Dermis microvascular lymphatic vessel endothelial cell (primary cell): ENCODE measurements at places on chromosomes 2 and 18.

DNA sequence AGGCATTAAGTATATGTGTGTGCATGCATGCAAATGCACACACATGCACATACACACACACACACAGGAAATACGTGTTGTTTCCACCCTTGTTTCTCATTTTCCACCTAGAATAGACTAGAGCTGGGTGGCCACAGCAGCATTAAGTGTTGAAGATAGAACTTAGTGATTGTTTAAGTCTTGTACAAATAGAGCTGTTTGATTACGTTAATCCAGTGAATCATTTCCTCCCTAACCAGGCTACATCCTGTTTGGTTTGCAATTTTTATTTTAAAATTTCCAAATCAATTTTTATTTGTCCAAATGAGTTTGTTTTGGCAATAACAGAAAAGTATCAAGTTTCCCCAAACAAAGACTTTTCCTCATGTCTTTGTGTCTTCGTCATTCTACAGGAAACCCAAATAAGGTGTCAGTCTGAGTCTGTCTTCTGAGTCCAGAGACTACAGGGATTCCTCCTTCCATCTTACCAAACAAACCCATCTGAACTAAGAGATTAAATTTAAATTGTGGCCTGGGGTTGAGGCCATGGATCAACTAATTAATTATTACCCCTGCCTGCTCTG, 74.6 kb upstream of the GALNT5 start:
- peak; percentile 91 for DNase-seq

GRCh38 chr2:233519787-233520611, 46.6 kb downstream of the USP40 start:
- no peak for DNase-seq

DNA sequence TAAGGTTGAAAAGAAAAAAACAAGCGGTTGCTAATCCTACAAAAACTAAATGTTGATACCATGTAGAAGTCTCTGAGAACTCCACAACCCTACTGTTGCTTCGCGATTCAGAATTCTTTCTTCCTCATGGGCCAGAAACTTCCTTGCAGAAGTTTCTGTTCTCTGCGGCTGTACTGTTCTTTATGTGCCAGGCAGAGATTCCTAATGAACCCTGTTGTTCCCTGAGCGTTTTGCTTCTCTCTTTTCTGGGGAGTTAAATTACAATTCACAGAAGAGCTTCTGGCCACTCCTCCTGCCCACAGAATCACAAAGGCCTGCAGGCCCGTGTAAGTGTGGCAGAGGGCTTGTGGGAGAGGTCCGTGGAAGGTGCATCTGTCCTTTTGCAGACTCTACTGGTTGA, 1.8 kb upstream of the THNSL2 start:
- DNase-seq: no peak

DNA sequence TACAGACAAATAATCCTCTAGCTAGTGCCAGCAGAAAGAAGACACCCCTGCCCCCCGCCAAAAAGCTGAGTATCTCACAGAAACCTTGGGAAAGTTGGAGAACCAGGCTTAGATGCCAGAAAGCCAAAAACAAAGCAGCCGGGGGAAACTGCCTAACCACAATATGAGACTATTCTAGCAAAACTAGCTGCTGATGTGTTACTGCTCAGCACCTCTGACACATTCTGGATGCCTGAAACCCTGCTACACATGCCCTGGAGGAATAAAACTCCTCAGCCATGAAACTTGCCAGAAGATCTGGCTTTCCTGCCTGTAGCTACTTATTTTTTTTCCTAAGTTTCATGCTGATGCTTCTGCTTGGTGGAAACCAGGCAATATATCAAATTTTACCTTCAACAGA, 122.7 kb upstream of the GCFC2 start:
- DNase-seq: no peak

DNA sequence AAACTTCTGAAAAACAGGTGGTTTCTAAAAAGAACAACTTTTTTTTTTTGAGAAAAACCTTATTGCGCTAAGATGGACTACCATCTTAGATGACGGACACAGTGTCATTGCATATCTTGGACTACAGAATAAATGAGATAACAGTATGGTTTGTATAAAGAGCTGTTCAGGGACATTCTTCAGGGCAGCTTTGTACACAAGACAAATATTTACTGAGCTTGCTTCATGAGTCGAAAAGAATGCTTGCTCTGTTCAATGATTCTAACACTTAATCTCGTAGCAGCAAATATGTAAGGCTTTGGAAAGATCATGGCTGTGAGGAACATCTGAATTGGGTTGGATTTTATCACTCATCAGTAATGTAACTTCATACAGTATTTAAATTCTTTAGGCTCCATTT, 282.5 kb upstream of the CWC22 start:
- DNase-seq: no peak

GRCh38 chr2:37934591-37935513, 9.8 kb downstream of the RMDN2 start:
- DNase-seq: no peak

GRCh38 chr2:229611360-229611759, 103.0 kb downstream of the DNER start:
- no peak for DNase-seq

DNA sequence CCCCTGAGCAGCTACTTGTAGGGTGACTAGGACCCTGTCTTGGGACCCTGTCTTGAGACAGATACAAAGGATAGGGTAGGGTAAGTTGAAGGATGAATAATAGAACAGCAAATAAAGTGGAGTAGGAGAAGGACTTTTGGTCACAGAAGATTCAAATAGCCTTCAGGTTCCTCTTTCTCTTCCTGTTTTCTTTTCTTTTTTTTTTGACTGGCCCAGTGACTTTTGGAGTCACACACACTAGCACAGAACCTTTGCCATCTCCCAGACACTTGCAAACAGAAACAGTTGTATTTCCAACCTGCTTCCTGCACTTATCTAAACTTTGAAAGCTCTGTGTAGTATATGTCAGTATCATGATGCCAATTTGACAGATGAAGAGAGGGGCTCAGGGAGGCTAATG, 108.2 kb downstream of the TDRD15 start:
- DNase-seq: no peak

GRCh38 chr2:237863689-237864443, 4.4 kb downstream of the RAMP1 start:
- no peak for DNase-seq

GRCh38 chr18:79877163-79878091, 74.0 kb downstream of the SLC66A2 start:
- DNase-seq: no peak

DNA sequence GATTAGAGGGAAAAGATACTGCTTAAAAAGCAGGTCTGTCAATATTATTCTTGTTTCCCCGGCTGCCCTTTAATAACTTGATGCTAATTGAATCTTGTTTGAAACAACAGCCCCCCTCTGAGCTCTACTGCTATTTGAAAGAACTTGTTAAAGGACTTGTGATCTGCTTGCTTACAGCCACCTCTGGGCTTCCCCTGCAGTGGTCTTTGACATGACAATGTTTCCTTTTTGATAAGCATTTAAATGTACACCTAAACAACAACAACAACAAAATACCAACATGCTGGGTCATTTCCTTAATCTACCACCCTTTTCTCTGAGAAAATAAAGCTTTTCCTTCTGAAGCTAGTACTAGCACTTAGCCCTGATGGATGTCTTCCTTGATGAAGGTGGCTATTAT, 3.9 kb downstream of the HOXD1 start:
- peak; percentile 33 for DNase-seq

- peak; percentile 50 for DNase-seq
Measured at GRCh38 chr2:191979221-191979730, 132.4 kb upstream of the CAVIN2 start.

DNA sequence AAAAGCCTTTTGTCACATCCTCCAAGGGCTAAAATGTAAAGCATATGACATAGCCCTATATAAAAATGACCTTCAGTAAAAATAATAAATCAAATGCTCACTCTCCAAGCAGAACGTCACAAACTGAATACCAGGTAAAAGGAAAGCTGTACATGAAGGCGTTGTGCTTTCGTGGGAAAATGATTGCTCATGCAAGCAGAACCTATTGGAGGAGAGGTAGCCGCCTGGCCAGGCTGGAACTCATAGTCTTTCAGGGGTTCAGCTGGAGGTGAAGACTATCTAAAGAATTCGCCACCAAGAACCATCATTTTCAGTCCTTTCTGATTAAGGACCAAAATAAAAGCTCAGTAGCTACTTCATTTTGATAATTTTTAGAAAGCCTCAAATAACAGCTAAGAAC, 44.7 kb downstream of the ANKRD44 start:
- DNase-seq: no peak

DNA sequence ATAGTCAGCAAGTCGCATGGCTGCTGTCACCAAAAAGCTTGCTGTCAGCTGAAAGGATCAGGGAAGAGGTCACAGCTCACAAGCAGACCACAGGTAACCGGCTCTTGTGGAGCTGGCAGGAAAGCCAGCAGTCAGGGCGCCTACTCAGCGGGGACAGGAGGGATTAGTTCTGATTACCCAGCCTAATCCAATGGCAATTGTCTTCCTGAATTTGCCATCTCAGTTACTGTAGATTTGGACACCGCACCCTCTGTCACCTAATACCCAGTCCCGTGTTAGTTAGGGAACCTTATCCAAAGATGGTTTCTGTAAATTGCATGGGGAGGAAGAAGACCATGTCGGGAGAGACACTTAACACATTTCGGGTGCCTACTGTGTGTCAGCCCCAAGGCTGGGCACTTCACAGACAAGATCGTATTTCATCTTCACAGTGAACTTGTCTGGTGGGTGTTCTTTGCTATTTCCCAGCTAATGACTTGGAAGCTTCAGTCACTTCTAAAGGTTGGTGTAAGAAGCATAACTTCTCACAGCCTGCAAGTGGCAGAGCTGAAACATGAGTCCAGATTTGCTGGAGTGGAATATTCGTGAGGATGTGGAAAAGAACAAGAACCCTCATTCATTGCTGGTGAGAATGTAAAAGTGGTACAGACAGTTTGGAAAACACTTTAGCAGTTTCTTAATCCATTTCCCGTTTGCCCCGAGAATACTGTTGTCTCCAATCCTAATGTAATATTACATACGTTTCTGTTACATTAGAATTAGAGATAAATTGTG, 9.9 kb downstream of the ALPK2 start:
- no peak for DNase-seq

DNA sequence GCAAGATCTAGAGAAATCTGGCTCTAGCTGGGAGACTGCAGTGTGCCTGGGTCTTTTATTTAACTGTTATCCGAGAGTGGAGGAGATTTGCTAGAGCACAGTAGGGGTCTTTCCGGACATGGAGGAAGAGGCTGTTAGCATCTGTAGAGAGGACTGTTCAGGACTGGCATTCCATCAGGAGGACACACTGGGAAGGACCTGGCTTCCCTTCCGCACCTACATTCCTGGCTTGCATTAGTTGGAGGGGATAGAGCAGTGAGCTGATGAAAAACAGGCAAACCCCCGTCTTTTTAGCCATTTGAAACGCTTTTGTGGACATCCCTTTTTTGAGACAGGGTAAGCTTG, 874 bp upstream of the PIEZO2 start:
- no peak for DNase-seq

- DNase-seq: no peak
Measured at GRCh38 chr18:34783501-34783900, 73.4 kb downstream of the DTNA start.

- DNase-seq: no peak
Measured at GRCh38 chr2:218513676-218514075, 54.5 kb downstream of the USP37 start.

GRCh38 chr2:179021258-179021657, 28.7 kb downstream of the CCDC141 start:
- no peak for DNase-seq

DNA sequence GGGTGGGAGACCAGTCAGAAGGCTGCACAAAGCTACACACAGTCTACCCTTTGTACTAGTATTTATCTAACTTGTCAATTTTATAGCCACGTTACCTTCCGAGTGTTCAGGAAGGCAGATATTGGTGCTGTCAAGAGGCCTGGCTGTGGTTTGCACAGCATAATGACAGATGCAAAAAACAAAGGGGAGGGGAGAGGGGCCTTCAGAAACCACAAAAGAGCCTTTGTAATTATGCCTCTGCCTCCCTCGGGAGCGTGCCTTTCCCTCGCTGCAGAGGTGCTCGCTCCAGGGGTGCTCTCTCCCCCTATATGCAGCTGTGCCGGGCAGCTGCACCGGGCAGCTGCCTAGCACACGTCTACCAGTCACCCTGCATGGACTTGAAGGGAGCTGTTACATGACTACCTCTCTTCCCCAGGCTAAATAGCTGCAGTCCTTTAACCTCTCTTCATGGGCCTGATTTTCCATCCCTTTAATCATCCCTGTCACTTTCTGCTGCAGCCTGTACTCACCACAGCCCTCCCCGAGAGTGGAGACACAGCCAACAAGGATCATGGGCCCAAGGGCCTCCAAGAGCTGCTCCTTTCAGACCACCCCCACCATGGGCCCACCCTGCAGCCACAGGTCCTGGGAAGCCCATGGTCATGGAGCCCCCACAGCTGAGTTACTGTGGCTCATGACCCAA, 168.4 kb upstream of the PKDCC start:
- no peak for DNase-seq

DNA sequence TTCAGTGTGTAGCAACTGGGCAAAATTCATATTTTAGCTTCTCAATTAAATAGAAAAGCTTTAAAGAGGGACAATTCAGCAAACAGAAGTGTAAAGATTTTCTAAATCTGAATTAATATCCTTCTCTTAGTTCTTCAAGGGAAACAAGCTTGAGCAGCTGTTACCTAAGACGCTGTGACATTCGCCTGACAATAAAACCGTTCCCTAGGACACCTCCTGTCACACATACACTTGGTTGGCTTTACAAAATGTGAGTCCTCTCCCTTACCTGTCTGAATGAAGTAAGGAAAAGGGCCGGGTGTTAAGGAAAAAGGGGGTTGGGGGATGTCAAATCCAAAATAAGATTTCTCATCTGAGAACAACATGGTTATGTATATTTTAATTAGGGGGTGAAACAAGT, 2.1 kb downstream of the SERTAD2 start:
- DNase-seq: no peak

DNA sequence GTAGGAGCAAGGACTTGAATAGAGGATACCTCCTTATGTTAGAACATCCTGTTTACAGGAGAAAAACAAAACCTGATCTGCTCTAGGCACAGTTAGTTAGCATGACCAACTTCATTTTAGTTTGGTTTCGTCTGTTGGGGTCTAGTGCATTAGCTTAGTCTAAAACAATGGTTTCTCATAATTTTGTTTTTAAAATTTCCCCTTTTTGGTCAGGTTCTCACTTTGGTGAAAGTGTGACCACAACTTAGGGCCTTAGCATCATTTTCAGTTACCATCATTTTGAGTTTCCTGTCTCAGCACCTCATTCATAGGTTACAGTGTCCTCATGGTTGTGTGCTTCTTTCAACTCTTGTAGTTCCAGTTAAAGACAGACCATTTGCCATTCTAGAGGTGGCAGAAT, 1277.0 kb upstream of the SLC39A10 start:
- no peak for DNase-seq

GRCh38 chr2:182349268-182349667, 77.6 kb downstream of the PDE1A start:
- no peak for DNase-seq

GRCh38 chr18:73733376-73733775, 414.3 kb downstream of the FBXO15 start:
- no peak for DNase-seq

DNA sequence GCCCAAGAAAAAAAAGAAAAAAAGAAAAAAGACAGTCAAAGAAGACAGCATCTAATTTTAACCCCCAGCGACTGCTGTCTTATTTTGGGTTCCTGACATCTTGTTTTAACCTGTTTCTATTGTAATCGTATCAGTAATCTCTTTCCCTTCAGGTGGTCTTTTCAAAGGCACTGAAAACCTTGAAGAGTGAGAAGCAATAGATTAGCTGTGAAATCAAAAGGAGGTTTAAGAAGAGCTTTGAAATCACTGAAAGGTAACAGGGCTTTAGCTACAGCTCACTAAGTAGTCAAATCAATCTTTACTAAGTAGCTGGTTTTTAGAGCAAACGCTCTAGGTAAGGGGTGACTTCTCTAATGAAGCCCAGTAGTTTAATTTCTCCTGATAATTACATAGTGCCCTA, 5.4 kb upstream of the TANC1 start:
- no peak for DNase-seq
